ENCODE measurements at places on chromosomes 1 and 21.

GRCh38 chr1:244052016-244052727, 1.1 kb downstream of the ZBTB18 start:
- no peak for DNase-seq

DNA sequence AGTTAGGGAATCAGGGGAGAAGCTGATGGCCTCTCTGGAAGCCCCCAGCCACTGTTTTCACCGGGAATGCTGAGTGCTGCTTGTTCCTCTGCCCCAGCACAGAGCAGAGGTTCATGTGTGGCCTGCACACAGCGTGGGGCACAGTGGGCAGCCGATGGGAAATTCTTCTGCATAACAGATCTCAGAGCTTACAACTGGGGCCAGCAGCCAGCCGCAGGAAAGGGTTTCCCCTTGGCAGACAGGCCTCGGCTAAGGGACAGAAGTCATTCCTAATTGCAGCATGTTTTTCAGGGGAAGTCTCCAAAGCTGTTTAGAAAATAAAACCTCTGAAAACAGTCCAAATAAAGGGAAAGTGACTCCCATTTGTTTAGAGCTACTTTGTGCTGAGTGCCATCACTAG, 22.6 kb downstream of the HMGB4 start:
- no peak for DNase-seq

- no peak for DNase-seq
Measured at GRCh38 chr1:169525391-169525790, 39.6 kb upstream of the SLC19A2 start.

DNA sequence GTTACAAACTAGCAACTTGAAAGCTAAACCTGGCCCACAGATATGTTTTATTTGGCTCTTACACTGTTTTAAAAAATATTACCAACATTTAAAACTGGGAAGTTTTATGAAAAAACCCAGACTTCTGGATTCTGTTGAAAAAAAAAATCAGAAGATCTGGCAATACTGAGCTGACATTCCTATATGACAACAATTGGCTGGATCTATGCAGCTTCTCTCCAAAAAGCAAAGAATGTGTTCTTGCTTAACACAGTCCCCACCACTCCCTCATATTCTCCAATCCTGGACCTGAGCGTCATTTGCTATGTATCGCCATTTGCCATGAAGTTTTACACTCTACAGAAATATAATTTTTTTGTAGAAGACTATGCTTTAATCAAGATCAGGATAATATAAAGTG, 859.6 kb downstream of the LTN1 start:
- no peak for DNase-seq
